Esophagus (tissue), 2 donors: ENCODE measurements at places on chromosomes 13 and 19. TPM values are rescaled to one million over a fixed set of nuclear protein-coding genes. Genes with fewer than 3 reads are reported as not detected.

The WDFY2 gene
- 5.4 TPM for polyA plus RNA-seq

The MAMSTR gene
- polyA plus RNA-seq = 0.96 TPM

The CYP4F11 gene
- 11.9 TPM for polyA plus RNA-seq

The C19orf38 gene
- 0.20 TPM for polyA plus RNA-seq
